ENCODE measurements at places on chromosomes 5 and 9.

- no peak for DNase-seq
Observed at GRCh38 chr9:2216591-2216990, 201.4 kb downstream of the SMARCA2 start.

DNA sequence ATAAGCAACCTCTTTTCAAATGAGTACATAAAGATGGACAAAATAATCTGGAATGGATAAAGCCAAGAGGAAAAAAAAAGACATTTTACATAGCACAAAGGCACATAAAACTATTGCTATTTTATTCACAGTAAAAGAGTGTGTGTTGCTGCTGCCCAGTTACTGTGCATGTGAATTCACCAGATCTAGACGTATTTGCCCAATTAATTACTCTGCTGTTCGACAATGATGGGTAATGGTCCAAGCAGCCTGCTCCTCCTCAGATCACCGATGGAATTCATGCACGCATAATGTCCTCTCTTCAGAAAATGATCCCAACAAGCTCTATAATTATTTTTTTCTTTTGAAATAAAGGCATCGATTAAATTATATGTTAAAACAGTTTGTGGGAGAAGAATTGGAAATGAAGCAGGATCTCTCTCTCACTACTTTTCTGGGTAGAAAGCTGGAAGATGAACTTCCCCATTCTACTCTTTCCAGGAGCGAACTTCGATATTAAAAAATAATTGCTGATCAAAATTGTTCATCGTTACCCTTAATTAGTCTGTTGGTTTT lies 357.4 kb upstream of the CCNH start:
- no peak for DNase-seq

DNA sequence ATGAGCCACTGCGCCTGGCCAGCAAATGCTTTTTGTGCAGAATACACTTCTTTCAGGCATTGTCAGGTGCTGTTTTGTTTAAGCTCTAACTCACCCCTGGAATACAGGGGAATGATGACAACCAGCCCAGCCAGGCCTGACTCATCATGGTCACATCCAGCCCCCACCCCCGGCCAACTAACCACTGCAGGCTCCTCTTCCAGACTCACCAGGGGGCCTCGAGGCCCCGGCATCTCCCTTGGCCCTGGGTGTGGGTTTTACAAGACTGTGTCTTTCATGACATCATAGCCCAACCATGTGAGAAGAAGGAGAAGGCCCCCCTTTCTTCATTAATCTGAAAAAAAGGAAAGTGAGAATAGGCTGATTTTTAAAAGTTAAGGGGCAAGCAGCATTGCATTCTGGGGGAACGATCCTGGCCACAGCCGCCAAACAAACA lies 35.5 kb downstream of the OLFML2A start:
- DNase-seq, result no peak

- no peak for DNase-seq
Observed at GRCh38 chr5:98735806-98736507, 37.5 kb upstream of the RGMB start.

DNA sequence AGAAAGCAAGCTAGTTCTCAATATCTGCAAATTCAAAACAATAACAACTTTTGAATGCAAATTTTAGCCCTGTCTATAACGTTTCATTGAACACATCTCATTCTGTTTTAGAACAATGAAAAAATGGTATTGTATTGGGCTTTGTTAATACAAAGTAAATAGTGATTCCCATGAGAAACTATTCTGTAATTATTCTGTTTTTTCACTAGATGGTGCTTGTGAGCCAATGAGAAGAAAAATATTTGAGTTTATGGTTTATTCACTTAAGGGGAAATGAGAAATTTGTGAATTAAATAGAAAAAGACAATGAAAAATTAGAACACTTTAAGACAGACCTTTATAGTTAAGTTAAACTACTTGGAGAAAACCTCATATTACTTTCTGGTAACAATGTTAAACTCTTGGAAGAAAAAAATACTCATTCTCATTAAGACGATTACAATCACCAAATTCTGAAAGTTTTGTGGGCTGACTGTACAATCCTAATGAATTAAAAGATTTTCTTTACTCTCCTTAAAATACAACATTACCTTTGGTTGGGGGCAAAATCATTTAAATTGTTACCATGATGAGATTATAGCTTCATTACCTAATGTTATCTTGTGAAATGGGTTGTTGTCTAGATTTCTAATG lies 127.0 kb downstream of the NNT start:
- no peak for DNase-seq
